ENCODE measurements at places on chromosomes 1 and 21.

GRCh38 chr21:25115021-25115420 lies 492.3 kb downstream of the MRPL39 start:
- DNase-seq: no peak

- no peak for DNase-seq
Measured at GRCh38 chr21:28635541-28635940, 357.1 kb downstream of the LTN1 start.

DNA sequence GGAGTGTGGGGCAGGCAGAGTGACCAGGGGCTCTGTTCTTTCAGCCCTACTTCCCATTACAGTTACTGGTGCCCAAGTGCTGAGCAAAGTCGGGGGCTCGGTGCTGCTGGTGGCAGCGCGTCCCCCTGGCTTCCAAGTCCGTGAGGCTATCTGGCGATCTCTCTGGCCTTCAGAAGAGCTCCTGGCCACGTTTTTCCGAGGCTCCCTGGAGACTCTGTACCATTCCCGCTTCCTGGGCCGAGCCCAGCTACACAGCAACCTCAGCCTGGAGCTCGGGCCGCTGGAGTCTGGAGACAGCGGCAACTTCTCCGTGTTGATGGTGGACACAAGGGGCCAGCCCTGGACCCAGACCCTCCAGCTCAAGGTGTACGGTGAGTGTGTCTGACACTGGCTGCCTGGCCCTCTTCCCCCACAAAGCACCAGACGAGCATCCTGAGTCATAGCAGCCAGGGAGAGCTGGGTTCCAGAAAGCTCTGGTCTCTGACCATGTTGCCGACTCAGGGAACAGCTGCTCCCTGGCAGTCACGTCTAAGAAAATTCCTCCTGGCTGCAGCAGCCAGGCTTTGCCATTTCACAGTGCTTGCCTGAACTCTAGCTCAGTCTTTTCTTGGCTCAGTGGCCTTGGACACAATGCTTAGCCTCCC lies 3.3 kb downstream of the SLAMF8 start:
- DNase-seq: no peak

- DNase-seq: no peak
Measured at GRCh38 chr21:38306433-38307141, 49.8 kb downstream of the KCNJ15 start.

GRCh38 chr1:2585318-2586092 lies 1.1 kb upstream of the PRXL2B start:
- DNase-seq: peak; percentile 60

Data from effector CD8-positive, alpha-beta T cell (primary cell).